ENCODE measurements at places on chromosomes 2 and 18.

DNA sequence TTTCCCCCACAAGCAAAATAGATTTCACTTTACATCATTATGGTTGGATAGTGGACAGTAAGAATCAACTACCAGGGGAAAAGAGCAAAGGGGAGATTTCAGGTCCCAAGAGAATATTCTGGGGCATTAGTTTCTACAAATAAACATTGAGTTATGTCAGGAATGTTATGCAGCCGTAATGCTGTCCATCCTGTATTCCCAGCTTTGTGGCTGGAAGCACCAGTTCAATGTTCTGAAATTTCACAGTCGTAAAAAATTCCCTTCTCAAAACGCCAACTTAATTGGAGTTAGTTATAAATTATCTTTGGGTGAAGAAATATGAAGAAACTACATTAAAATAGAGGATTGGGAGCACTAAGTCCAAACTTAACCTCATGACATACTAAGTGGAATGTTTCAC lies 141.5 kb upstream of the FIGN start:
- DNase-seq = no peak

GRCh38 chr18:24928301-24928878 lies 423.6 kb downstream of the ZNF521 start:
- DNase-seq = no peak

- DNase-seq = no peak
Measured at GRCh38 chr2:216294305-216294704, 78.0 kb downstream of the MARCHF4 start.

- DNase-seq = no peak
Measured at GRCh38 chr18:49630246-49630699, 68.4 kb downstream of the LIPG start.

DNA sequence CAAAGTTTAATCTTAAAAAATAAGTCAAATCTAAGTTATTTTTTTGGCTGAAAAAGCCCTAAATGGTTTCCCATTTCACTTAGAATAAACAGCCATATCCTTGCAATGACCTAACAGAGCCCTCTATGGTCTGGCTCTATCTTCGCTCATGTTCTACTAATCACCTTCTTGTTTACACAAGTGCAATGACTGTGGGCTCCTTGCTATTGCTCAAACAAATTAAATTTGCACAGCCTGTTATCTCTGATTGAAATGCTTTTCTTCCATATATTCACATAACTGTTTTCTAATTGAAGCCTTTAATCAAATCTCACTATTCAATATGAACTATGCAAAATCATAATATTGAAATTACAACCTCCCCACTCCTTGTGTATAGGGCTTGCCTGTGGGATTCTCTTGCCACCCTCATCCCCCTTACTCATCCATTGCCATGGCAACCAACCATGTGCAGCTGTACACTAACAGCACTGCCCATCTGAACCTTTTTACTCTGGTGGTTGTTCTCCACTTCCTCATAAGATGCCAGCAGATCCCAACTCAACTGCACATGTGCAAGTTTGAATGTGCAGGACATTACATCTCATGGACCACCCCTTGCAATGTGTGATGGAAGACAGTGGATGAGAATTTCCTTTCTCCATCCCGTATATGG lies 1083.2 kb downstream of the SOCS6 start:
- no peak for DNase-seq

DNA sequence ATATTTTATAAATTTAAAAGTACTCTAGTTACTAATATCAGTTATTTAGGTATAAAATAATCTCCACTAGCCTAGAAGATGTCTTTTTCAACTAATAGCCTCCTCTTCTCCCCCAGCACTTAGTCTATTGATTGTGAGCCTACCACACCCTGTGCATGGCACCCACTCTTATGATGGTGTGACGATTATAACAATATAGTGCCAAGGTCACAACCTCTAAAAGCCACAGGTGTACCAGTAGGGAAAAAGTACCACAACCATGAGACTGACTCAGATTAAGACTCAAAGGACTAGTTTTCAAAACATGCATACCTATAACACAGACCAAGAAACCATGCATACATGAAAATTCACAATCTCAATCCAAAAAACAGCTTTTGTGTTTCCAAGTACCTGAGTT lies 27.6 kb downstream of the THADA start:
- DNase-seq = no peak

DNA sequence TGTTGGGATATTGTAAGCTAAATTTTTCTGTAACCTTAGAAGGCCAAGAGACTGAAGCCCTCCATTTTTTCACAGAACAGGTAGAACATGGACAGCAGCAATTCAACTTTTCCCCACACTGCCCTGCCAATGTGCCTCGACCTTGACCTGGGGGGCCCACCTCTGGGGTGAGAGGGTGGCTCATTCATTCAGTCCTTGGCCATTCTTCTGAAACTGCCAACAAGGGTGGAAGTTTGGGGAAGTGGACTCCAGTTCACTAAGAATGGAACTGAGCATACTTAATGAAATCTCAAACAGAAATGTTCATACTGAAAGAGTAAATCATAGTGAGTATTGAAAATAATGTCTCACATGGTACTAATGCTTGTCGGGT lies 1.1 kb downstream of the EEF1B2 start:
- no peak for DNase-seq

DNA sequence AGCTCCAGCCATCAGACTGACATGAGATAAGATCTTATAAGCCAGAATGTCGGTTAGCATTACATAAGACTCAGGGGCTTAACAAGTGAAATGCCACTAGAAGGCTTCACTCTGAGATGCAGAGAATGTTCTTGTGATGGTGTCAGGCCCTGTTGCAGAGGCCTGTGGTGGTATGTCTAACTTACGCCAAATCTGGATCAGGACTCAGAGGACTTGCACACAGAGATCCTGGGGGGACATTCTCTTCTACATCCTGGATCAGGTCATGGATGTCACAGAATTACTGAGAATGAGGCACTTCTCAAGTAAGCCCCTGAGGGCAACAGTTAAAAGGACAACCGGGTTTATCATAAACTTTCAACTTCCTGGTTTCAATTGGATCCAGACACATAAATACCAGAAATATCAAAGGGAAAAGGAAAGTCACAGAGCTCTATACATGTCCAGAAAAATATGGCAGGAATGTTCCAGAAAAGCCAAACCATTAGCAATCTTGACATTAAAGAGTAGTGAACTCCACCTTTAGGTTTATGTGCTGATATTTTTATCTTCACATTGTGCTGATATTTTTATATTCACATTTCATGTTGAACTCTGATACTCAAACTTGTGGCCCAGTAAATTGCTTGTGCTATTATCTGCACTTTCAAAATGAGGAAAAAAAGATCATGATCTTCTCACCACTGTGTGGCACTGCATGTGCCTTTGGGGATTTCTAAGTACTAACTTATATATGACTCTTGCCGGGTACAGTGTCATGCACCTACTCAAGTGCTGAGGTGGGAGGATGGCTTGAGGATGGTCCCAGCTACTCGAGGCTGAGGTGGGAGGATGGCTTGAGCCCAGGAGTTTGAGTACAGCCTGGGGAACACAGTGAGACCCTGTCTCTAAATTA lies 137.5 kb upstream of the RNF152 start:
- no peak for DNase-seq

DNA sequence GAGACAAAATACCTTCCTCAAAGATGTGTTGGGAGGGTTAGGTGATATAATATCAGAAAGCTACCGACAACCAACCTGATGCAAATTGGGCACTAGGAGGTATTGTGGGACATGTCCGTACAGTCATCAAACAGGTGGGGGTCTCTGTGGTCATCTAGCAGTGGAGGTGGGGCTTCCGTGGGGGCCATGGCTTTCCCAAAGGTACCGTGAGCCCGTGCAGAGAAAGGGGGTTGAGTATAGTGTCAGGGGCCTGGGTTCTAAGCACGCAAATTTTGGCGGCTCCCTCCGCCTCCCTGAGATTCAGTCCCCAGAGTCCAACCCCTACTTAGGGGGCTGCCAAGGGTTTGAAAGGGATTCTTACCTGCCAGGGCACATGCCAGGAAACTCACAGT lies 32.6 kb downstream of the HJURP start:
- DNase-seq = no peak

- no peak for DNase-seq
Measured at GRCh38 chr2:65128297-65129190, 1.4 kb downstream of the RAB1A start.

GRCh38 chr18:63975628-63976027 lies 5.7 kb downstream of the SERPINB8 start:
- no peak for DNase-seq

- DNase-seq = no peak
Measured at GRCh38 chr2:225948903-225949302, 549.4 kb downstream of the NYAP2 start.

GRCh38 chr2:48854681-48855080 lies 99.2 kb upstream of the LHCGR start:
- no peak for DNase-seq

DNA sequence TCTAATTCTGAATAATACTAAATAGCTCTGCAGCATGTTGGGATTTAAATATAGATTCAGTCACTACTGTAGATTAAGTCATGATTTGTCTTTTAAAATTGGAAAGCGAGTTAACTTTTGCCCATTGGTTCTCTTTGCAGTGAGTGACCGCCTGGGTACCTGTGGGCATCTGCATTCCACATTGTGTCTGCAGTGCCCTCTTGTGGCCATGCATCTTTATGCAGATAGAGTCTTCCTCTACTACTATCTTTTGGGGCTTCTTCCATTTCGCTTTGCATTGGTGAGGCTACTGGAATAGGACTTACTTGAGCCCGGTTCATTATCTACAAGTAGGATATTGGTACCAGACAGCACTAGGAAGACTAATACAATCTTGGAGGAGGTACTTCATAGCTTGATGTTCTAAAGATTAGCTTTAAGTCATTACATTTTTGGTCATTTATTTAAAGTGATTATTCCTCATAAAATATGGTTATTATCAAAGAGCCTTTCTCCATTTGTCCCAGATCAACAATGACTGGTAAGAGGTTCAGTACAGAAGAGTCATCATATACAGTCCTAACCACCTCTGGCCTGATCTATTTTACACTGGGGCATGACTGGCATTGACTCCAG lies 203.0 kb downstream of the SOCS6 start:
- peak; percentile 3 for DNase-seq

DNA sequence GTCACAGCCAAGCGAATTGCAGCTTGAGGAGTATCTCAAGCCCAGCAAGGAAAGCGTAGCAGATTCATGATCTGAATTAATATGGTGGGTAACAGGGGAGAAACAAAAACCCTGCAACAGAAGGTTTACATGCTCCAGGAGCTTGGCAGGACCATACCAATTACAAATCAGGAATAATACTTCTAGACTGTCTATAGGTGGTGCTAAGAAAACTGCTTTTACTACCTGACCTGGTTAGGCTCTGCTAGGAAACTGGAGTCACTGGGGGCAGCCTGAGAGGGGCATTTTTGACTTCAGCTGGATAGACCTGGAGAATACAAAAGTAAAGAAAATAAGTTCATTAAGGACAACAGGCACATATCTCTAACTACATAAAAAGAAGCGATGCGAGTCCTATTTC lies 24.6 kb upstream of the SPOPL start:
- DNase-seq = no peak

- no peak for DNase-seq
Measured at GRCh38 chr2:1676091-1676912, 68.0 kb downstream of the PXDN start.

- DNase-seq = no peak
Measured at GRCh38 chr2:34703292-34703691, 1104.2 kb upstream of the FAM98A start.

DNA sequence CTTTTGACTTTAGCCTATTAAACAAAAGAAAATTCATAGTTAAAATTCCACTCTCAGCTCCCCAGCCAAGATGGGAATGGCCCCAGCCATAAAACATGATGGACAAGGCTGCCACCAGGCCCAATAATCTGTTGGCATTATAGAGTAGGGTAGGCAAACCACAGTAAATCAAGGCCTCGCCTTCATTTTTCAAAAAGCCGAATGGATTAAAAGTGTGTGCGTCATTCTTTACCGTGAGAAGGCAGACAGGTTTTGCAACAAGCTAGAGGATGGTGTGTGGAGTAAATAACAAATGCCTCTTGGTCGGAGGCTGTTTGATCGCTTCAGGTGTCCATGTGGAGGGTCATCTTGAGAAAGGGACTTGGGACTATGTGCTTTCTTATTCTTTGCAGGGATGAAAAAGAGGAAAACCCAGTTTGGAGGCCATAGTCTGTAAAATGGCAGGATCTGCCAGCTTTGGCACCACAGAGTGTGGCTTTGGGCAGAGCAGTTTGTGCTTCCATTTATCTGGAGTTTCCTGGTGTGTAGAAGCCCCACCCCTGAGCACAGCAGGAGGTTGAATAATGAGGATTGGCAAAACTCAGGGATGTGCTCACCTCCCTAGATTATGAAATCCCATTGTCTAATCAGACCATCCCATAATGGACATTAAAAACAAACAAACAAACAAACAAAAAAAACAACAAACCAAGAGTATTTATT lies 57.1 kb upstream of the ITGB6 start:
- no peak for DNase-seq

GRCh38 chr2:209380293-209380692 lies 43.6 kb upstream of the MAP2 start:
- no peak for DNase-seq

DNA sequence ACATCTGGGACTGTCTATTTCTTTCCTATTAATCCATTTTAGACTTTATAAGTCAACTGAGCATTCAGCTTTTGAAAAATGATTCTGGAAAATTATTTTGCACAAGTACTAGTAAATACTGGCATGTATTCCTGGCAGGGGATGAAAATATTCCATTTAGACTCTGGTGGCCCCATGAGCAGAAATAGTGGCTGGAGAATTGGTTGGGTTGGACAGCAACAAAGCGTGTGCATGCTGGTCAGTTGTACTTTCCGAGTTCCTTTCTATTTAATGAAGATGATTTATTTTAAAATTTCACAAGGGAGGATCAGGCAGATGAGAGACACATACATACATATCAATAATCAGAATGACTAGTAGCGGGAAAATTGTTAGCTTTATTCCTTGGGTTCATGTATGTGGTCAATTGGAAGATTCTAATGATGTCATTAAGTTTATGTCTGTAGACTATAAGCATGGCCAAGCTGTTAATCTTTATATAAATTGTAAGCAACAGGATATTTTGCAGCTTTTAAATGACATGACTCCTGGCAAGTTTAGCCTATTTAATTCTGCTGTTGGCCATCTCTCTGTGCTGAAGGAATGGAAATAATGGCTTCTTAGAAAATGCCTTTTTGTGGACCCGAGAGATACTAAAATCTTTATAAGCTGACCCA lies 541.6 kb downstream of the SLC4A3 start:
- DNase-seq = no peak

DNA sequence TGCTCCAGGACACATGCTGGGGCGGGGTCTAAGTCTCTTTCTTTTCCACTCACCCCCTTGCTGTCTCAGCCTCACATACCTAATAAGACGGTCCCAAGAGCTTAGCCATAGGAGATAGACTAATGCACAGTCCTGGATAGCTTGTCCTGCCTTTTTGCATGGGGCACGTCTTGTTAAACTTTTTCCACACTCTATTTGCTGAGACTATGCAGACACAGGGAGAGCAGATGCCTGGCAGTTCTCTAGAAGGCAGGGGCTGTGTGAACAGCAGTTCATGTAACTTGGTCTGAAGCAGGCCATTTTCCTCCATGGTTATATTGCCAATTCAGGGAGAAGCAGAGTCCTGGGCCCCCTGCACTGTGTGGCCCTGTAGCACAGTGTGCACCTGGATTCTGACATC lies 142.1 kb downstream of the SEPTIN10 start:
- DNase-seq = no peak
